NCI-H2171 (cell line): ENCODE measurements at places on chromosomes 6 and 20.

- no peak for DNase-seq
These were observed 909 bp downstream of the DNAAF9 start for GRCh38 chr20:3406481-3407039.

DNA sequence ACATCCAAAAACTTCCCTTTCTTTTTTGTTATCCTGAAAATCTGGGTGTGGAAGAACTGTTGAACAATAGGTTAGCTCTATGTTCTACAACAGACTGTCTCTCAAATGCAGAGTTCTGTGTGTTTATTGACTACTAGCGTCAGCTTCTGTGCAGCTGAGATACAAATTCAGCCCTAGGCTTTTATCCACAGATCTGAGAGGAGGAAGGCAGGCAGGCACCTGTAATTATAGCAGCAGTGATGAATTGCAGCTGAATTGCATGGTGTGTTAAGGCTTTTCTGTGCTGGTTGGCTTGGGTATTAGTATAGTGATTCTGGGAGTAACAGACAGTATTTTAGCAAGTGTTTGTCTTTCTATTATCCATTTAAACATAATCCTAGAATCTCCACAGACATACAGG, 24.4 kb downstream of the GRIK2 start:
- no peak for DNase-seq

- DNase-seq: no peak
These were observed 203.6 kb downstream of the CDH4 start for GRCh38 chr20:61455508-61456215.

DNA sequence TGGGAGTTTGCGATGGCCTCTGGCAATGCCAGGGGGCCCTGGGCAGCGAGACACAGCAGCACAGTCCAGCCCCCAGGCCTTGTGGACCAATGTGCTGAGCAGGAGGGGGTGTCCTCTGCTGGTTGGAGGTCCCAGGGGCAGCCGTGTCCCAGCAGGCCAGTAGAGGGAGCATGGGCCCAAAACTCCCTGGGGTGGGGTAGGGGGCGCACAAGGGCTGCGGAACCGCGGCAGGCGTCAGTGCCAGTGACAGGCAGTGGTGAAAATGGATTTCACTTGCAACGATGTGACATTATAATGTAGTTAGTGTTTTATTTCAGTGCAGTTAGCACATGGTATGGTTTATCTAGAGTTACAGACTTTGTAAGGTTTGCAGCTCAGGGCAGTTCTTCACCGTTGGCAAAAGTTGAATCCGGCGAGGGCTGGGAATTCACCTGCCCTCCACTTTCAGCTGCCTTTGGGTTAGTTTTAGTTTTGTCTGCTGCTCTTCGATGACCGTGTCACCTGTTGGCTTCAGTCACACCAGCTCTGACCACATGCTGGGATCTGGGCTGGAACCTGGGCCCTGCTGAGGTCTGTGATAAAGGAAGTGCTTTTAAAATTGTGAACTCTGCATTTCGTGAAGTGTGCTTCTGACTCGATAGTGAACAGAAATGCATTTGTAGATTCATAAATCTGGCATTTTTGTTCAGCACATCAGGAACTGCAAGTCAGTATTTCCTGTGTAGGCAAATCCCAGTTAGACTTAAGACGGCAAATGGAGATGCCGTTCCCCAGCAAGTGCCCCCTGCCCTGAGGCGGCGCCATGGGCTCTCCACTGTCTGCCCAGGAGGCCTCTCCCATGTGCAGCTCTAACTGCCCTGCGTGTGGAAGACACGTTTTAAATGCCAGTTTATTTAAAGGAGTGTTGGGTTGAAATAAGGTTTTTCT, 46.8 kb downstream of the PYGB start:
- DNase-seq: peak; percentile 23

GRCh38 chr6:11878029-11878428, 99.4 kb upstream of the ADTRP start:
- DNase-seq: no peak

- DNase-seq: no peak
These were observed 85.4 kb downstream of the CD40 start for GRCh38 chr20:46203510-46203837.

DNA sequence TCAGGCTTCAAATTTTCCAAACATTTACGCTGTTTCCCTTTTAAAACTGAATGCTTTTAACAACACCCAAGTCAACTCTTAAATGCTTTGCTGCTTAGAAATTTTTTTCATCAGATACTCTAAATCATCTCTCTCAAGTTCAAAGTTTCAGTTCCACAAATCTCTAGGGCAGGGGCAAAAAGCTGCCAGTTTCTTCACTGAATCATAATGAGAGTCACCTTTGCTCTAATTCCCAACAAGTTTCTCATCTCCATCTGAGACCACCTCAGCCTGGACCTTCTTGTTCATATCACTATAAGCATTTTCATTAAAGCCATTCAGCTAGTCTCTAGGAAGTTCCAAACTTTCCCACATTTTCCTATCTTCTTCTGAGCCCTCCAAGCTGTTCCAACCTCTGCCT, 69.1 kb downstream of the RNF217 start:
- DNase-seq: no peak

GRCh38 chr20:709991-710779, 34.6 kb upstream of the SCRT2 start:
- DNase-seq: peak; percentile 84

GRCh38 chr20:32742322-32743236, 688 bp downstream of the COMMD7 start:
- no peak for DNase-seq

- no peak for DNase-seq
These were observed 447.9 kb downstream of the TFAP2B start for GRCh38 chr6:51266604-51267003.

- DNase-seq: no peak
These were observed 224.0 kb downstream of the EYA2 start for GRCh38 chr20:47118641-47119040.

- no peak for DNase-seq
These were observed 7.8 kb downstream of the SYNGAP1 start for GRCh38 chr6:33427585-33428223.

DNA sequence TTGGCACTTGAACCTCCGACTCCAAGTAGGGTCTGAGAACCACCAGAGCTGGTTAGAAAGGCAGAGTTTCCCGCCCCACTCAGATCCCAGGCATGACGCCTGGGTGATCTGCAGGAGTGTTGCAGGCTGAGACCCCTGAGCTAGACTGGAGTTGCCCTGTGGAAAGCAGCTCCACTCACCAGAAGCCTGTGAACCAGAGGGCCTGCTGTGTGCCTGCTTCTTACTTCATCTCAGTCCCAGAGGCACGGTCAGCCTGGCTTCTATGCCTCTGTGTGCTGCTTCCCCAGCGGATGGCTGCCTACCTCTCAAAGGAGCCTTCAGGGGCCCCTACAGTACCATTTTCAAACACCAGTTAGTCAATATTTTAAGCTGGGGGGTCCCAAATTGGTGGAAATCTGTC, 15.6 kb upstream of the CCN6 start:
- DNase-seq: no peak

DNA sequence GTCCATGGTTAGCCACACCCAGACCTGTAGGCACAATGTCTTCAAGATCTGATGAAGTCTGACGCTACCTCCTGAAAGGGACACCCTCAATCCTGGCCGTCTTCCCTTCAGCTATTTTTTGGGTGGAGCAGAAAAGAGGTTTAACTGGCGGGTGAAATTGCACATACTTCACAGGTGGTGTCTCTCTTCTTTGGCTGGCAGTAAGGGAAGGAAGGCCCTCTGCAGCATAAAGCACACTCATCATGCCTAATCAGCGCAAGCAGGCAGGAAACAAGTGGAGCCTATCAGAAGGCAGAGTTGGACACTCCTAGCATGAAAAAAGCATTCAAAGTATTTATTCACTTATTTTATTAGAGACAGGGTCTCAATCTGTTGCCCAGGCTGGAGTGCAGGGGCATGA, 32.9 kb downstream of the PNLDC1 start:
- no peak for DNase-seq

DNA sequence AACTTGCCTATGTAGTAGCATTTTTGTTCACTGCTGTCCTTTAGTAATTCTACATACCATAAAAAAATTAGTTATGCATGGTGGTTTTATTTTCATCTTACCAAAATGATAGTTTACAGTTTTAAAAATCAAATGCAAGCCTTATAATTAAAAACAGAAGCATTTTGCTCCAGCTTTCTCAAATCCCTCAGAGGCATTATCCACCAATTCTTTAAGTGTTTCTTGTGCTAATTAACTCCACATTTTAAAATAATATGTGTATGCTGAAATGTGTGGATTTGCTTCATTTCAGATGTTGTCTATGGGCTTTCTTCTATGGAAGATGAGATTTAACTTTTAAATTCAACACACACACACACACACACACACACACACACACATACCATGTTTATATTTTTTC, 49.3 kb downstream of the PCSK2 start:
- DNase-seq: no peak

- no peak for DNase-seq
These were observed 210.4 kb downstream of the ANKRD60 start for GRCh38 chr20:58017970-58018530.

GRCh38 chr20:46631212-46631869, 19.9 kb downstream of the SLC13A3 start:
- DNase-seq: no peak

GRCh38 chr20:48463096-48463720, 364.6 kb downstream of the PREX1 start:
- DNase-seq: no peak

DNA sequence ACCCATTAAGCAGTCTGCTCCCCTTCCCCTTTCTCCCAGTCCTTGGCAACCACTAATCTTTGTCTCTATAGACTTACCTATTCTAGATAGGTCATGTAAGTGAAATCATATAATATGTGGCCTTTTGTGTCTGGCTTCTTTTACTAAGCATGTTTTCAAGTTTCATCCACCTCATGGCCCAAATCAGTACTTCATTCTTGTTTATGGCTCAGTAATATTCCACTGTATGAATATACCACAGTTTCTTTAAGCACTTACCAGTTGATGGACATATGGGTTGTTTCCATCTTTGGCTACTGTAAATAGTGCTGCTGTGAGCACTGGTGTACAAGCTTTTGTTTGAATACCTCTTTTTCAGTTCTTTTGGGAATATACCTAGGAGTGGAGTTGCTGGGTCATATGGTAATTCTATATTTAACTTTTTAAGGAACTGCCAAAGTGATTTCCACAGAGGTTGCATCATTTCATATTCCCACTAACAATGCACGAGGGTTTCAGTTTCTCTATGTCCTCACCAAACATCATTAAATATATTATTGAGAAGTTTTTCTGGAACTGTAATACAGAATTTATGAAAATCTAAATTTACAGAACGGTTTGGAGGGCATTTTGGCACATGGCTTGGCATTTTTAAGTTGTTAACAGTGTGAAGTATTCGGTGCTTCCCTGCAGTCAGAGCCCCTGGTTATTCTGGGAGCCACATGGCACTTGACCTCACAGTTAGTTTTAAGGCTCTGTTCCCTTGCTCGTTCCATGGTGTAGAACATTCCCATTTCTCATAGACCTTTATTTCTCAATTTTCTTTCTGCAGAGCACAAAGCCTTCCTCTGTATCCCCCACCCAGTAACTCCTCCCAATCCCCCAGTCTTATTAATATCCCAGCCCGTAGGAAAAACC, 27.0 kb upstream of the DTNBP1 start:
- no peak for DNase-seq

- no peak for DNase-seq
These were observed 139.5 kb upstream of the MYLIP start for GRCh38 chr6:15989397-15989796.

GRCh38 chr6:143241111-143241510, 180.4 kb downstream of the AIG1 start:
- no peak for DNase-seq

- DNase-seq: peak; percentile 84
These were observed 679 bp upstream of the PPDPF start for GRCh38 chr20:63519668-63520503.

DNA sequence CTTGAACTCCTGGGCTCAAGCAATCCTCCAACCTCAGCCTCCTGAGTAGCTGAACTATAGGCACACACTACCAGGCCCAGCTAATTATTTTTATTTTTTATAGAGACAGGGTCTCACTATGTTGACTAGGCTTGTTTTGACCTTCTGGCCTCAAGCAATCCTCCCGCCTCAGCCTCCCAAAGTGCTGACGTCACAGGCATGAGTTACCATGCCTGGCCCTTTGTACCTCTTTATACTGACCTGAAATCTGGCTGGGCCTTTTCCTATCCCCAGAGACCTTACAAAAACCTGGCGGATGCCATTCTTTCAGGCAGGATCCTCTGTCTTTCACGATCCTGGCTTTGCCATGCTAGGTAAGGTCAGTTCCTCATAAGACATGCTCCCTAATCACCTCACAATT, 11.5 kb downstream of the WFDC3 start:
- no peak for DNase-seq

- DNase-seq: no peak
These were observed 10.5 kb upstream of the FAM83C start for GRCh38 chr20:35302421-35303335.

GRCh38 chr6:39169448-39170344, 54.7 kb upstream of the SAYSD1 start:
- DNase-seq: no peak

- no peak for DNase-seq
These were observed 8.1 kb downstream of the DEFB114 start for GRCh38 chr6:49955847-49956246.
